KBM-7 (cell line): ENCODE measurements at places on chromosomes 4 and X.

- peak; percentile 46 for DNase-seq
These were observed 158.4 kb downstream of the TENT5D start for GRCh38 chrX:80578517-80579105.

DNA sequence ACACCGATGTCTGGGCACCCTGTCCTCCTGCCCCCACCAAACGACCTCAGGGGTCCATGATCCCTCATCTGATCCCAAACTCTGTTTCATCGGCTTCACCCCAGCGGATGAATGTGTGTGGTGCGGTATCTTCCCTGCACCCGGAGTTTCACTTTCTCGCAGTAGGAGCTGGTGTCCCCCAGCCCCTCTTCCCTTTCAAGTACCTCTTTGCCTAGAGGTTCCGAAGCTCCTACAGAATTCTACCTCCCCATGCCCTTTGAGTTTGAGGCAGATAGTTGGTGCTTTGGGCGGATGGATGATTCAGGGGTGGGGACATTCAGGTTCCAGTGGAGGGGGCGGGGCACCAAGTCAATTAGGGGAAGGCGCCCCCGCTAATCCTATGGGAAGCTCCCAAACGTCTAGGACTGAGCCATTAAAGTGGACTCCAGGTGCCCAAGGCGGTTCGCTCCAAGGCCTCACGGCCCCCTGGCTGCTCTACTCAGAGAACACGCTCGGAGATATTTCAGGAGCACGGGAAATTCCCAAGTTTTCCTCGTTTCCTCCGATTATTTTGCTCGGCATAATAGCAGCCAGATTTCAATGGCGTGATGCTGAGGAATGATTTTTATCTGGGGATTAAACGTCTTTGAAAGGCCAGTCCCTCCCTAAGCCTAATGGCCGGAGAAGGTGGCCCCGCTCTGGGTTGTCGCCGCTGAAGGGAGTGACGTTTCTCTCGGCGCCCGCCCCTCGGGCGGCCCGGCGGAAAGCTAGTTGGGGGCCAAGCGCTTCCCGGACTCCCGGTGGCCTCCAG lies 1.3 kb downstream of the MSX1 start:
- peak; percentile 35 for DNase-seq

DNA sequence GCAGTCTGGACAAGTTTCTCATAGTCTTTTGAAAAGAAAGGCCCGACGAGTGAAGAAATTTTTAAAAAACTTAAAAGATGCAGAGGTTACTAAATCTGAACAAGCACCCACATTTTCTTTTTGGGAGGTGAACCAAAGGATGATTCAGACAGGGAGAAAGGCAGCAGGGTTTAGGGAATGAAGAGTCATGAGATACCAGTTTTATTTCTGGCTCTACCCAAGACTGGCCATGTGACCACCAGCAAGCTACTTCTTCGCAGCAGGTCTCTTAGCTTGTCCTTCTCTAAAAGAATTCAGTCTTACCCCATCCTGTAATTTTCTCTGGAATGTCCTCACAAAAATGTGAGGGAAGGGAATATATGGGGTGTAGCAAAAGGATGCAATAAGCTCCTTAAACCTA lies 37.6 kb downstream of the AMOT start:
- no peak for DNase-seq

GRCh38 chrX:53682885-53683555 lies 3.5 kb downstream of the HUWE1 start:
- peak; percentile 69 for DNase-seq

GRCh38 chr4:40180356-40180755 lies 16.5 kb upstream of the RHOH start:
- DNase-seq = peak; percentile 57

DNA sequence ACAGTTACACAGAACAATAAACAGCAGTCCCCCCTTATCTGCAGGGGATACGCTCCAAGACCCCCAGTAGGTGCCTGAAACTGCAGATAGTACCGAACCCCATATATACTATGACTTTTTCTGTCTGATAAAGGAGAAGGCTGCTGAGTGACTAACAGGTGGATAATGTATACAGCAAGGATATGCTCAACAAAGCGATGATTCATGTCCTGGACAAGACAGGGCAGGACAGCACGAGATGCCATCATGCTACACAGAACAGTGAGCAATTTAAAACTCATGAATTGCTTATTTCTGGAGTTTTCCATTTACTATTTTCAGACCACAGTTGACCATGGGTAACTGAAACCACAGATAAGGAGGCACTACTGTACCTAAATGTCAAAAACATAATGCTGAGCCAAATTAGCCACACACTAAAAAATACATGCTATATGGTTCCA lies 76.1 kb downstream of the MANBA start:
- no peak for DNase-seq

DNA sequence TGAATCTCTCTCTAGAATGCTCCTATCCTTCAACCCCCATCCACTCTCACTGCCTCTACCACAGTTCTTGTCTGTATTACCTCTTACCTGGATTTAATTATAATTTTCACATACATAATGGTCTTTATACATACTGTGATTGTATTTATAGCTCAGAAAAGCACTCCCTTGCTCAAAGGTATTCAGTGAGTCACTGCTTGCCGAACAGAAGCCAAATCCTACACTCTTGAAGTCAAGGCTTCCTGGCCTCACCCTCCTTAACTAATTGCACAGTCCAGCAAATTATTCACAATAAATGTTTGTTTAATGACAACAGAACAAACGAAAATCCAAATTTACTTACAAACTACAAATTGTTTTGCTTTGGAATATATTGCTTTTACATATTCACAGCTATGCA lies 159.5 kb downstream of the KLHL13 start:
- DNase-seq = no peak

DNA sequence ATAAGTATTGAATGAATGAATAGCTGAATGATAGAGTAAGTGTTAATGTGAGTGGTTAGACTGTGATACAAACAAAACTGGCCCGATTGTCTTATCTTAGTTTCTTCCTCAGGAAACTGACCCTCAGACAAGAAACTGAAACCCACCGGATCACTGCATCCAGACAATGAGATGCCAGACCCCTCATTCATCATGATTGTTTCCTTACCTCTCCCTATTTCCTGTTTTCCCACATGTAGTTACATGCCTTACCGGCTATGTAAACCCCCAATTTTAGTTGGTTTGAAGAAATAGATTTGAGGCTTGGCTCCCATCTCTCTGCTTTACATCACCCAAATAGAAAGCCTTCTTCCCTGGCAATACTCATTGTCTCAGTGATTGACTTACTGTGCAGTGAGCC lies 218.9 kb upstream of the PPP1R2C start:
- peak; percentile 27 for DNase-seq

DNA sequence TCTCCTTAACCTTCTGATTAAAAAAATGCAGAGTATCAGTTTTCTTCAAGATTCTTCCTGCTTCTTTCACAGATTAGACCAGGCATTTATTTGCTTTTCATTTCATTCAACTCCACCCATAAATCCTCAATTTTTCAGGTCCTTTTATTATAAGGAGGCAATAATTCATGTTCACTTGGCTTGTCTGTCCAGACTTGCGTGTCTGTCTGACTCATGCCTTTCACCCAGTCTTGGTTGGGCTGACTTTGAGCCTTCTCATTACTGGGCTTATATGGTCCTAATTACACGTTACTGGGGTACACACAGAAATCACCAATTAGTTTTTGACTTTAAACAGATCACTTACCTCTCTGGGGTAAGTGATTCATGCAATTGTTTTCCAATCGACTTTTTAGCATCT lies 48.8 kb upstream of the GALNT7 start:
- no peak for DNase-seq

- DNase-seq = peak; percentile 2
These were observed 1291.0 kb downstream of the ARAP2 start for GRCh38 chr4:34953145-34953799.

GRCh38 chr4:98630737-98631454 lies 27.5 kb downstream of the TSPAN5 start:
- DNase-seq = no peak

- no peak for DNase-seq
These were observed 189.0 kb upstream of the FRMPD4 start for GRCh38 chrX:11949291-11949690.

GRCh38 chrX:73850124-73851013 lies 287.4 kb downstream of the CHIC1 start:
- DNase-seq = peak; percentile 35

DNA sequence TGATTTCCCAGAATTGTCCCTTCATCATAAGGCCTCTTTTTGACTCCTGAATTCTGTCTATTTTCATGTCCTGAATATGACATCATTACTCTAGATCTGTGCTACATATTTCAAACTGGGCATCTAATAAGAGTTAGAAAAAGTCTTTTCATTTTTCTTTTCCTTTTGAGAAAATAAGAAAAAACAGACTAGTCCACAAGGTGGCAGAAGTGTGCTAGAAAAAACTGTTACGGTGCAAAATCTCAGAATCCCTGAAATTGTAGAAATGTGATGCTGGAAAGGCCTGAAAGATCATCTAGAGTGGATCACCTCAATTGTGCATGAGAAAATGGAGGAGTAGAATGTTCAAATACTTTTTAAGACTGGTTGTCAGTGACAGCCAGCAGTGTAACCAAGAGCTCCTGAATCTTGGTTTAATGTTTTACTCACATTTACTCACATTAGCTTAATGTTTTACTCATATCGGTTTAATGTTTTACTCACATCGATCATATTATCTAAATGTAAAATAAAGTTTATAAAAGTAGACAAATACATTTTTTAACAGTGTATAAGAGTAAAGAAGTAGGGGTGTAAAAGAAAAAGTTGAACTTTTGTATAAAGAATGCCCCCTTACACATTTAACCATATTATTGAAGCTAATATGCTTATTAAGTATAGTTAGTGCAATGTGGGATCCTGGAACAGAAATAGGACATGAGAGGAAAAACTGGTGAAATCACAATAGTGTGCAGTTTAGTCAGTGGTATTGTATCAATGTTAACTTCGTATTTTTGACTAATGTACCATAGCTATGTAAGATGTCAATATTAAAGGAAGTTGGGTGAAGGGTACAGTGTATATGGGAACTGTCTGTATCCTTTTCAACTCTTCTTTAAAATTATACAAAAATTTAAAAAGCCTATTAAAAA lies 15.2 kb downstream of the ASB11 start:
- peak; percentile 74 for DNase-seq

- DNase-seq = no peak
These were observed 270.8 kb downstream of the BCOR start for GRCh38 chrX:39826813-39827543.

- no peak for DNase-seq
These were observed 12.6 kb downstream of the DGKQ start for GRCh38 chr4:960636-961350.

- no peak for DNase-seq
These were observed 5.1 kb upstream of the CXCL9 start for GRCh38 chr4:76012388-76012801.

- DNase-seq = no peak
These were observed 133.4 kb downstream of the RTL9 start for GRCh38 chrX:110491846-110492620.

DNA sequence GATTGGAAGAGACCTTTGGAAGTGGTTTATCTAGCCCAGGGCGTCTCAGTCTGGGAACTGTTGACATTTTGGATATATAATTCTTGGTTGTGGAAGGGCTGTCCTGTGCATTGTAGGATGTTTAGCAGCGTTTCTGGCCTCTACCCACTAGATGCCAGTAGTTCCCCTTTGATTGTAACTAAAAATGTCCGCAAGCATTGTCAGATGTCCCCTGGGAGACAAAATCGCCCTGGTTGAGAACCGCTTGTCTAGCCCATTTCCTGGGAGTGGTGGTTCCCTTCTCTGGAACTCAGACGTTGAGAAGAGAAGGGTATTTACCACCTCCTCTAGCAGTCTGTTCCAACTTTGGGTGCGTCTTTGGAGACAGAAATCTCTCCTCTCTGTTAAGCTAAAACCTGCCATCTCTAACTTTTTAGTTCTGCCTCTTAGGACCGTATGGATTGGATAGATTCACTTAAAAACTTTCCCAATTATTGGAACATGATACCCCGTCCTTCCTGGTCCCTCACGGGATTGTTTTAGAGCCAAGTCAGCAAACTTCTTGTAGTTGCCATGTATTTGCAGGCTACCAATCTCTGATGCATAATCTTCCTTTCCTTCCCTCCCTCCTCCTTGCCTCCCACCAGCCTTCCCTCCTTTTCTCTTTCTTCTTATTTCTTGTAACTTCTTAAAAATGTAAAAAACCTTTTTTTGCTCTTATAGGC lies 13.9 kb downstream of the TMEM165 start:
- DNase-seq = peak; percentile 64

DNA sequence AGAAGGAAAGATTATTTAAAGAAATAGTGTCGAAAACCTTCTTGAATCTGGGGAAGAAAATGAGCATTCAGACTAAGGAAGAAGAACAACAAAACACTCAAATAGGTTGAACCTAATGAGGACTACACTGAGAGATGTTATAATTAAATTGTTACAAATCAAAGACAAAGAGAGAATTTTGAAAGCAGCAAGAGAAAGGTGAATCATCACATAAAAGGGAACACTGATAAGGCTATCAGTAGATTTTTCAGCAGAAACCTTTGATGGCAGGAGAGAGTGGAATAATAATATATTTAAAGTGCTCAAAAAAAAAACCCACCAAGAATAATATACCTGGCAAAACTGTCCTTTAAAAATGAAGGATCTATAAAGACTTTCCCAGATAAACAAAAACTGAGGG lies 114.9 kb downstream of the AREG start:
- DNase-seq = peak; percentile 28

DNA sequence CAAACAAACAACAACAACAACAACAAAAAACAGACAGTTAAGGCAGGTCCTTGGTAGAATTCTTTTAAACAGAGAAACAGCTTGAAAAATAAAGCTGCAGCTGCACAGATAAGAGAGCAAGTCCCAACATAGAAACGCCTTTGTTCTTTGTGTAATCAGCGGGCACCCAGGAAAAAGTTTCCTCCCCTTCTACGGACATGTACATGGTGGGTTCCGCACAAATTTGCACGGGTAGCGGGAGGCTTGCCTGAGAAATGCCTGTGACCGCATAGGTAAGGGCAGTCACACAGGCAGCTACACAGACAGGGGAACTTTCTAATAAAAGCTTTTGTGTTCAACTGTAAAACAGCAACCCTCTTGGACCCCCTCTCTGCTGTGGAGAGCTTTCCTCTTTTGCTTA lies 25.7 kb upstream of the CT47A1 start:
- no peak for DNase-seq

GRCh38 chr4:24668956-24669355 lies 84.6 kb upstream of the DHX15 start:
- DNase-seq = no peak

DNA sequence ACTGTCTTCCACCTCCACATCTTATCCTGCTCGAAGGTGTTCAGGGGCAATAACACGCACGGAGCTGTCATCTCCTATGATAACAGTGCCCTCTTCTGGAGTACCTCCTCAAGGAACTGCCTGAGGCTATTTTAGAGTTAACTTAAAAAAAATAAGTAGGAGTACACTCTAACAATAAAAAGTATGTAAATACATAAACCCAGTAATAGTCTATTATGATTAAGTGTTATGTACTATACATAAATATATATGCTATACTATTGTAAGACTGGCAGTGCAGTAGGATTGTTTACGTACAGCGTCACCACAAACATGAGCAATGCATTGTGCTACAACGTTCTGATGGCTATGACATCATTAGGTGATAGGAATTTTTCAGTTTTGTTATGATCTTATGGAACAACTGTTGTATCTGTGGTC lies 34.5 kb upstream of the TLR2 start:
- DNase-seq = peak; percentile 44
